Posterior vena cava (tissue), 2 donors: ENCODE measurements at places on chromosomes 6 and 20. TPM values are rescaled to one million over a fixed set of nuclear protein-coding genes. Genes with fewer than 3 reads are reported as not detected.
A peak's percentile ranks its signal among the peaks of the same experiment; 100 is the strongest.

DNA sequence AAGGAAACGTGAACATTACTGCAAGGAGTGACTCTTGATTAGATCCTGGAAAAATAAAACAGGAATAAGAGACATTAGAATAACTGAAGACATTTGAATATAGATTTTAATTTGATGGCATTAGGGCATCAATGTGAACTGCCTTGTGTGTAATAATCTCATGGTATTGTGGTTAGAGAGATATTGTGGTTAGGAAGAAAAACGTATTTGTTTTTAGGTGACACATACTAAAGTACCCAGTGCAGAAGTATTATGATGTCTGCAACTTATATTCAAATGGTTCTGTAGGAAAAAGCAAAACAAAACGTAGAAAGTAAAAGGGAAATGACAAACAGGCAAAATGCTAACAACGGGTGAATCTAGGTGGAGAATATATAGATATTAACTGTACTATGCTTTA lies 65.9 kb upstream of the OGFRL1 start:
- no peak for DNase-seq

DNA sequence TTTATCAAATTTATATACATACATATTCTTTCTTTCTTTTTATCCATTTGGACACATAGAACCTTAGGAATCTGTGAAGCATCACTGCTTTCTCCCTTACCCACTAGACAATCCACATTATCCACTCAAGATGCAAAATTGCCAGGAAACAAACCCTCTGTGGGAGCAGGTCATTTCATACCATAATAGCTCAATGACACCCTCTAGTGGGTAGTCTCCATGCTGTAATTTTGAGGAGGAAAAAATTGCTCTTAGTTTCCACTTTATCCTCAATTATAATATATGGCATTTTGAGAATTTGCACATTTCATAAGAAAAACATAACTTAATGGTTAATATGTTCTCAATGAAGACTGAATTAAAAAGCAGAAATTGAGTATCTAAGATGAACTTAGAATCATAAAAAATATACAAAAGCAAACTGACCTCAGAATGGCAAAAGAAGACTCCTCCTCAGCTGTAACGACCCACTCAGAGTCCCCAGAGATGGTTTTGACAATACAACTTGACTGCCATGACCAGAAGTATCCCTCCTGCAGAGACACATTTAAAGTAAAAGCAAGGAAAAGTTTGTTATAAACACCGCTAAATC lies 164.1 kb downstream of the FRK start:
- no peak for DNase-seq

DNA sequence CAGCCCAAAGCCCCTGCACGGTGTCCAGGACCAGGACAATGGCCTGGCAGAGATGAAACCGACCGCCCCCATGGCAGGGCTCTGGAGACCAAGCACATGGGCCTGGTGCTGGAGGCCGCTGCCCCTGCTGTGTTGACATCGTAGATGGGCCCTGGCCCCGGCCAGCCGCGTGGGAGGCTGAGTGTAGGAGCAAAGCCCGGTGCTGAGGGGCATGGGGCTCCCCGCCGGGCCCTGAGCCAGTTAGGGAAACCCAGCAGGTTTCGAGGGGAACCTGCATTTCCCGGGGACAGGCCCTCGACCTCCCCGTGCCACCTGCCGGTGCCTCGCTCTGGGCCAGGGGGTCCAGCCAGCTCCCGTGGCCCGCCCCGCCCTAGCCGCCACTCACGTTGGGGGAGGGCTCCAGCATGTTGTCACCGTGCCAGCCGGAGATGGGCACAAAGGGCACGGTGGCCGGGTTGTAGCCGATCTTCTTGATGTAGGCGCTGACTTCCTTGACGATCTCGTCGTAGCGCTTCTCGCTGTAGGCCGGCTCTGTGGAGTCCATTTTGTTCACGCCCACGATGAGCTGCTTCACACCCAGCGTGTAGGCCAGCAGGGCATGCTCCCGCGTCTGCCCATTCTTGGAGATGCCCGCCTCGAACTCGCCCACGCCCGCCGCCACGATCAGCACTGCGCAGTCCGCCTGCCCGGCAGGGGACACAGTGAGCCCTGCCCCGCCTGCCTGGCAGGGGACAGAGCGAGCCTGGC lies 4.3 kb downstream of the EEF1A2 start:
- no peak for DNase-seq

- DNase-seq = peak; percentile 38
Measured at GRCh38 chr6:43977404-43978111, 149.7 kb downstream of the MRPL14 start.

- no peak for DNase-seq
Measured at GRCh38 chr6:29949934-29950333, 7.6 kb downstream of the HLA-A start.

- no peak for DNase-seq
Measured at GRCh38 chr6:90691823-90692222, 105.0 kb upstream of the MAP3K7 start.

GRCh38 chr20:45819466-45819865 lies 7.0 kb downstream of the UBE2C start:
- no peak for DNase-seq

- DNase-seq = no peak
Measured at GRCh38 chr6:74277777-74278186, 581.8 kb downstream of the CD109 start.

DNA sequence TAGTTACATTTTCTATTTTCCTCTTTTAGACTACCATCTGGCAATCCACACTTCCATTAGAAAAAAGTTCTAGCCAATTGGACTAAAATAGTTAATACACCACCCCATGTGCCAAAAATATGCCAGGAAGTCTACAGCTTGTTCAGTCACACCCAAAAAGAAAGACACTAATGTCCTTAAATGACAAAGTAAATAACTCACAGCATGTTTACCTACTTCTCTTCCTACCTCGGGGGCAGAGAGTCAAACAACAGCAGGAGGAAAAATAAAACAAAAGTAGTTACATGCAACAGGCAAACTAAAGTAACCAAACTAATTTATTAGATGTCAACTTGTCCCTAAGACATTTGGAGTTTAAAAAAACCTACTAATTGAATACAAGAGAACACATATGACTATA lies 57.0 kb downstream of the UBE3D start:
- no peak for DNase-seq

CAGE1 gene
- total RNA-seq = not detected

IYD gene
- total RNA-seq = not detected

IL17A gene
- not detected for total RNA-seq
